Midbrain (tissue), 1 donor: ENCODE measurements at places on chromosomes 7 and 10.

DNA sequence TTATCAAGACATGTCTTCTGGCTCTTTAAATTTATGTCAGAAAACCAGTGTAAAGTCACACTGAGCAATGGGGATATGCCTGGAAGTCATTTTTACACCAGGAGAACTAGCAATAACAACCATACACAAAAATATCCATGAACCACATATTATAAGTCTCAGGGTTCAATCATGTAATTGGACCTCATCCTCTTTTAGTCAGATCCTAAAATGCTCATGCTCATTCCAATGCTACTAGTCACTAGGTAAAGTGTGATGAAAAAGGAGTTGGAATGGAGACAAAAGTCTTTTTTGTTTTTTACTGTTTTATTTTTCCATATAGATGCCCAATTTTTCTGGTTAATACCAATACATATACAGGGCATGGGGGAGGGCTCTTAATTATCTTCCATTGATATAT lies 306.1 kb downstream of the DGKB start:
- DNase-seq, result no peak

DNA sequence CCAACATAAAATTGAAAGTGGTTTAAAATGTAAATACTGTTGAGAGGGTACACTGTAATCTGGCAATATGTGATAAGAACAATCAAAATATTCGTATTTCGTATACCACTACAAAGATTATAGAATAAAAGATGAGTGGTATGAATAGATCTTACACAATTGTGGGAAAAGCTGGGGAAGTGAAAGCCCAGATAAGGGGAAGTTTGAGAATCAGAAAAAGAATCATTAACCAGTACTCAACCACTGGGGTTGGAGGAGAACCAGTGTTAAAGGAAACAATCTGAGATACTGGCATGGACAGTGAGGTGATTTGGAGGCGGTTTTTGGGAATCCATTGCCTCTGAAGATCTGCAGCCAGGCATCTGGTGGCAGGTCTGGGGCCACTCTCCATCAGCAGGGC lies 59.7 kb upstream of the CDK14 start:
- no peak for DNase-seq

DNA sequence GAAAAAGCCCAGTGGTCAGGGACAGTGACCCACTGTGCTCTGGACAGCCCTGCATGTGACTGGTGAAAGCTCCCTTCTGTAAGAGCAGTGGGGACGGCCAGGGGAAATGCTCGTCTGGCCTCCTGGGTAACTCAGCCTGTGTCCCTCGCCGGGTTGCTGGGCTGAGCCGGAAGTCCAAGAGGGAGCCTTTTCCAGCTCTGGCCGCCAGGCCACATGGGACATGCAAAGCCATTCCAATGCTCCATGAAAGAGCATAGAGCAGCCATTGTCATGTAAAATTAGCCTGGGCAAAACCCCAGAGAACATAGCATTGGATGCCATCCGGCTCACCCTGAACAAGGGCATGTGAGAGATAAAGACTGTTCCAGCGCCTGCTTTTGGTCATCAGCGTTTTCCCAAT lies 64.9 kb upstream of the ADRB1 start:
- DNase-seq, result peak; percentile 74

- DNase-seq, result no peak
Measured at GRCh38 chr7:88460650-88461049, 154.0 kb upstream of the STEAP4 start.

DNA sequence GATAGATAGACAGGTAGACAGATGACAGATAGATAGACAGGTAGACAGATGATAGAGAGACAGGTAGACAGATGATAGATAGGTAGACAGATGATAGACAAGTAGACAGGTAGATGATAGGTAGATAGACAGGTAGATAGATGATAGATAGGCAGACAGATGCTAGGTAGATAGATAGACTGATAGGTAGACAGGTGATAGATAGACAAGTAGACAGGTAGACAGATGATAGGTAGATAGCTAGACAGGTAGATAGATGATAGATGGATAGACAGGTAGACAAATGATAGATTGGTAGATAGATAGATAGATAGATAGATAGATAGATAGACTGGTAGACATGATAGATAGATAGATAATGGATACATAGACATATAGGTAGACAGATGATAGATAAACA lies 93.4 kb upstream of the ADRB1 start:
- DNase-seq, result no peak

- no peak for DNase-seq
Measured at GRCh38 chr7:86958380-86958779, 101.1 kb downstream of the ELAPOR2 start.

GRCh38 chr10:3790858-3791257 lies 5.8 kb upstream of the KLF6 start:
- no peak for DNase-seq

- DNase-seq, result no peak
Measured at GRCh38 chr10:97097084-97097433, 88.7 kb downstream of the SLIT1 start.

DNA sequence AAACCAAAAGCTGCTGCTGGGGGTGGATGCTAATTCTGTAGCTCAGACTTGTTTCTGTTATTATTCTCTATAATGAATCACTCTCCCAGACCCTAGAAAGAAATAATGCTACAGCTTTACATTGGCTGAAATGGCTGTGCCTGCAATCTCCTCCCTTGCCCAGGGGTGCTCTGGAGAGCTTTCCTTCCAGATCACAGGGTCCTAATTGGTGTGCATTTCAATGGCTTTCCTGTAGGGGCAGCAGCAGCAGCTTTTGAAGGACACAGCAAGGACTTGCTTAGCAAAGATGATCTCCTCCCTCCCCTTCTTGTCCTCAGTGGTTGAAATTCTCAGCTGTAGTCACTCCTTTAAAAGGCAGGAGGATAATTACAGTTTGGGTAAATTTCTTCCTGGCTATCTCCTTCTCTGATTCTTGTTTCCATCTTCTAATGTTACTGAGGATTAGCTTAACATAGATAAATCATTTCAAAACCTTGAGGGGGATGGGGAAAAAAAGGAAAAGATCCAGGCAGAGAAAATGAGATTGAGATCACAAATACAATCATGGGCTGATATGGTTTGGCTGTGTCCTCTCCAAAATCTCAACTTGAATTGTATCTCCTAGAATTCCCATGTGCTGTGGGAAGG lies 120.2 kb upstream of the CTTNBP2 start:
- no peak for DNase-seq

GRCh38 chr7:120794106-120794729 lies 63.7 kb downstream of the TSPAN12 start:
- DNase-seq, result no peak

DNA sequence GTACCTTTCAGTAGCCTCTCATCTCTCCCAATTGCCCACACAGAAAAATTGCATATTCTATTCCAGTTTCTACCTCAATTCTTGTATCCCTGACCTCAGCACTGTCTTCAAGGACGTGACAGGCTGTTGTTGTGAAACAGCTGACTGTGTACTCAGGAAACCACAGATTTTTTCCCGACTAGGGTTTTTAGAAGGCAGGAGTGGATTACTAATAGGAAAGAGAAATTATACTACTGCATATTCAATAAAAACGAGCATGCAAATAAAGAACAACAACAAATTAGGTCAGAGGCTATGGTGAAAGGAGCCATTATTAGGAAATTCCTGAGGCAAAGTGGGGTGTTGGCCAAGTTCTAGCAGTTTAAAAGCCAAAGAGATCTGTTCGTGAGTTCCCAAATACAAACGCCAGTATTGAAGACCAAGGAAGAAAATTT lies 93.4 kb downstream of the DOCK4 start:
- peak; percentile 81 for DNase-seq

DNA sequence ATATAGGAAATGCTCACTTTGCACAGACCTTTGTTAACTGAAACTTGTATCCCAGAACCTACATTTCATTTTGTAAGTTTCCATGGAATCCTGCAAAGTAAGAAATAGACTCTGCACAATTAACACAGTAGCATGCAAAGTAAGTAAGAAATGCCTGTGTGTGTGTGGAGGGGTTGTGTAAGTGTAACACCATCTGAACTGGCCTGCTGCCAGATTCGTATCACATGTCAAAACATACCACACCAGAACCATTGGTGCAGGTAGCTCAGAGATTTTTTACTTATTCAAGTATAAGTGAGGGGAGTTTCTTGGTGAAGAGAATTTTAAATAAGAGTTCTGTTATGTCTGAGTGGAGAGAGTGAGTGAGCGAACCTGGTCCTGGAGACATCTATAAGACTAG lies 17.9 kb upstream of the DDX21 start:
- DNase-seq, result no peak
